Posterior vena cava (tissue), 2 donors: ENCODE measurements at places on chromosomes 7 and 10. TPM values are rescaled to one million over a fixed set of nuclear protein-coding genes. Genes with fewer than 3 reads are reported as not detected.

- no peak for DNase-seq
These were observed 94.4 kb downstream of the FRMD4A start for GRCh38 chr10:14236341-14236740.

The NPFFR1 gene
- not detected for total RNA-seq

DNA sequence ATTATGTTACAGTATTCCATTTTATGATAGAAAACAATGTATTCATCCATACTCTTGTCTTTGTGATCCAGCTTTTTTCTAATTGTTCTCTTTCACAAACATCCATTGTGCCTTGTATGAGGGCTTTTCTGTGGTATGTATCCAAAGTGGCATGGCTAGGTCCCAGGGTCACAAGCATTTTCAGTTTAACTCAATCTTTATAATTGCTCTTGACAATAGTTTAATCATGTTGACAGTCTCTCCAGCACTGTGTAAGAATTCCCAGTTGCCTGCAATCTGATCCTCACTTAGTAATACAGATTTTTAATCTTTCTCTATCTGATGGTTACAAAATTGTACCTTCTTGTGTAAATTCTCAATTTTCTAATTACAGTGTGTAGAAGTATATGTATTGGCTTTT is 533.4 kb downstream of the NEBL start:
- DNase-seq = no peak

The TWIST1 gene
- total RNA-seq = 5.0 TPM

DNA sequence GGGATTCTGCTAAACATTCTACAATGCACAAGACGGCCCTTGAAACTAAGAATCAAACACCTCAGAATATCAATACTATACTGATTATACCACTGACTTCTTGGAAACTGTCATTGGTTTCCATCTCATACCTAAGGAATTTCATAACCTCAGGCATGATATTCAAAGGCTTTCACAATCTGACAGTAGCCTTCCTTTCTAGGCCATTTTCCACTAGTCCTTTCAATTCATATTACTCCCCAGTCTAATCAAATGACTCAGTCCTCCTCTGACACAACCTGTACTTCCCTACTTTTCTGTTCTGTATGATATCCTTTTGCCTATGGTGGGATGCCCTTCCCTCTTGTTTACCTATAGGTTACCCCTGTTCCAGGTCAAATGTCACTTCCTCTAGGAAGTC is 48.3 kb downstream of the CSTF2T start:
- no peak for DNase-seq

The NACAD gene
- total RNA-seq = 10.4 TPM

- peak; percentile 72 for DNase-seq
These were observed 109.6 kb downstream of the NKX6-2 start for GRCh38 chr10:132676193-132676891.

GRCh38 chr7:30323006-30323355 is 38.6 kb downstream of the ZNRF2 start:
- no peak for DNase-seq

The PRR15 gene
- total RNA-seq = 0.88 TPM

The WDR86 gene
- total RNA-seq = 6.2 TPM

- no peak for DNase-seq
These were observed 170.4 kb downstream of the EGFR start for GRCh38 chr7:55189146-55189766.

DNA sequence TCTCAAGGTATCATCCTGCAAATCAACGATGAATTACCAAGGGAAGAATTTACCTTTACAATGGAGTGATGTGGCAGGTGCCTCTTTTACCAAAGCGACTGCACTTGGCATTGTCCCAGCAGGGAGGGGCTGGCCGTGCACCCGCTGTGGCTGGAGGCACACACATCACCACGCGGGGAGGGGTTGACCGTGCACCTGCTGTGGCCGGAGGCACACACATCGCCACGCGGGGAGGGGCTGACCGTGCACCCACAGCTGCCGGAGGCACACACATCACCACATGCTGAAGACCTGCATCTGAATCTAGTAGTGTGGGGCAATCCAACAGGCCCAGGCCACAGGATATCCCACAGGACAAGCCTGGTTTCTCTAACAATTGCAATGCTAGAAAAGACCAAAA is 493.5 kb downstream of the DNAJB6 start:
- DNase-seq = peak; percentile 66

GRCh38 chr10:79947083-79947415 is 1.9 kb downstream of the SFTPD start:
- DNase-seq = no peak
